Gastrocnemius medialis (tissue), 4 donors: ENCODE measurements at places on chromosomes 13 and 19. TPM values are rescaled to one million over a fixed set of nuclear protein-coding genes. Genes with fewer than 3 reads are reported as not detected.

Gene PSG3
- total RNA-seq = not detected

Gene SLITRK6
- total RNA-seq = not detected

Gene ZNF285
- 1.0 TPM for total RNA-seq

Gene OLFM2
- total RNA-seq = 0.25 TPM

Gene DKKL1
- total RNA-seq = not detected

Gene SOHLH2
- total RNA-seq = not detected

Gene CRTC1
- 3.1 TPM for total RNA-seq

Gene FPR1
- not detected for total RNA-seq

Gene PRTN3
- total RNA-seq = 0.51 TPM

Gene SIGLEC5
- not detected for total RNA-seq

Gene FCGBP
- total RNA-seq = 2.2 TPM

Gene FBN3
- total RNA-seq = not detected

Gene MZT1
- 9.7 TPM for total RNA-seq

Gene CCNA1
- 0.58 TPM for total RNA-seq

Gene ETV2
- 0.23 TPM for total RNA-seq

Gene PTH2
- not detected for total RNA-seq

Gene OR7A5
- not detected for total RNA-seq

Gene C1QTNF9
- 1.8 TPM for total RNA-seq

Gene PPM1N
- 0.76 TPM for total RNA-seq
